ENCODE measurements at places on chromosomes 12 and 14.

- DNase-seq = no peak
Observed at GRCh38 chr12:846421-846820, 94.0 kb downstream of the WNK1 start.

DNA sequence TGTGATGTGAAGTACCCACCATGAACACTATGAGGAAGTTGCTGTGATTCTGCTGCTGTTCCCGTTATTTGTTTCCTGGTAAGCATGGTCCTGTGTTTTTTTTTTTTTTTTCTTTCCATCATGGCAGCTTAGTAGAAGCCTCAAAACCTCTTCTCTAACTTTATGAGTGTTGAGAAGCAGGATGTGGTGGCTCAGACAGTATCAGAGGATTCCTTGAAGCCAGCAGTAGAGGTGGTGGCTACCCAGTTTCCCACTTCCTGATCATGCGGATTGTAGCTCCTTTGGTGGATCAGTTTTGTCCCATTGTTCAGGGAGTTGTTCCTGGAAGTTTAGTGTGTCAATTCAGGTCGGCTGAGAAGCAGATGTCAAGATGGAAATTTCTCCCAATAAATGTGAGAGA, 175.8 kb downstream of the ATP23 start:
- DNase-seq = no peak

DNA sequence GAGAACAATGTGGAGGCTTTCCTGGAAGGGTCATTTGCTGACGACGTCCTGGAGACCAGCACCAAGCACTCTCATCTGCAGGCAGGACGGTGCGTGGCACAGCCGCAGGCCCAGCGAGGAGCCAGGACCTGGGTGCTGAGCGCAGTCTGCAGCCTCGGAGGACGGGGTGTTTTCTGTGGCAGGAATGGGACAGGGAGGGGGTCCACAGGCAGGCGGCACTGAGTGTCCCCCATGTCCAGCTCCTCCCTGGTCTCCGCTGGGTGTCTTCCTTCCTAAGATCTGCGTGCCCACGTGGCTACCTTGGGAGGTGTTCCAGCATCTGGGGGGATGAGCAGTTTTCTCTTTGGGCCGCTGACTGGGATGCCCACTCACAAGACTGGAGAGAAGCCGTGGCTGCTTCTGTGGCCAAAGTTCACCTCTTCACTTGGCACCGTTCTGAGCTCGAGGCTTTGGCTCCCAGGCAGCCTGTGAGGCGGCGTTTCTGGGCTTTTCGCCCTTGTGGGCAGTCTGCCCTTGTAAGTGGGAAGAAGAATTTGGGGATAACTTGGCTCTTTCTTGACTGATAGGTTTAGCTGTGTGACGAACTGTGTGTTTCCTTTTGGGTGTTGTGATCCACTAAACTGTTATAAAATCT, 72.2 kb downstream of the NOC4L start:
- DNase-seq = no peak

DNA sequence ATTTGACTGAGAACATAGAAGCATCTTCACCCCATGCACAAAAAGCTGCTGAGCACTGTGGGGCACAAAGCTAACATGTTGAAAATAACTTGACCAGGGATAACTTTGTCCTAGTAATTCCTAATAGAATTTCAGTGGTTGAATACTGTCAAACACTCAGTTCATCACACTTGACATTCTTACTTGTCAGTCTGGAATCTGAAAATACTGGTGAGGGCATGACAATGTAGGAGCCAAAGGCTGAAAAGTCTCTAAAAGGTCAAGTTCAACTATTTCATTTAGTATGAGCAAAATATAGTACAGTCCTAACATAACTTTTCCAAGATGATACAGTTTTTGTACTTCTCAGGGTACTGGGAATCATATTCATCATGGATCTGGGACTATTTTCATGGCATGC, 504.4 kb upstream of the LMO3 start:
- no peak for DNase-seq

- DNase-seq = peak; percentile 54
Observed at GRCh38 chr14:71478542-71478941, 453.7 kb upstream of the RGS6 start.

All from LHCN-M2 (cell line).